Muscle of back (tissue), 13 donors: ENCODE measurements at places on chromosomes 3 and 15.
A peak's percentile ranks its signal among the peaks of the same experiment; 100 is the strongest.

- peak; percentile 71 for DNase-seq
These were observed 92.4 kb upstream of the WNT5A start for GRCh38 chr3:55579496-55579895.

GRCh38 chr15:94230883-94231722 is at the start of gene MCTP2:
Gene MCTP2 (plus strand): TSS chr15:94231561. CDS start chr15:94298266, 66,705 bp downstream.
- DNase-seq, result peak; percentile 81

DNA sequence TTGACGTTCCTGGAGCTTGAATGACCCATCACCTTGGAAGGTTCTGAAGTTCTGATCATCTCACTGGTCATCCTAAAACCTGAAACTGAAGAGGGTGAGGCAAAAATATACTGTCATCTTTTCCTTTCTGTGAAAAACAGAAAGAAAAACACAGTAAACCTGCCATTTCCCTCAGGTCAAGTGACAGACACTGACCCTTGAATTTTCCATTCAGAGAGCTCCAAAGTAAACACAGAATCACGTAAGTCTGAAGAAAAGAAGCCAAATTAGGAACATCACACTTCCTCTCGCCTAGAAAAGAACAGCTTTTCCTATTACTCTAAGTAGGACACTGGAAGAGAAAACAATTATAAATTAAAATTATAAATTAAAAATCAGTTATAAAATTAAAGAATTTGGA is 78.7 kb upstream of the TGFBR2 start:
- no peak for DNase-seq

DNA sequence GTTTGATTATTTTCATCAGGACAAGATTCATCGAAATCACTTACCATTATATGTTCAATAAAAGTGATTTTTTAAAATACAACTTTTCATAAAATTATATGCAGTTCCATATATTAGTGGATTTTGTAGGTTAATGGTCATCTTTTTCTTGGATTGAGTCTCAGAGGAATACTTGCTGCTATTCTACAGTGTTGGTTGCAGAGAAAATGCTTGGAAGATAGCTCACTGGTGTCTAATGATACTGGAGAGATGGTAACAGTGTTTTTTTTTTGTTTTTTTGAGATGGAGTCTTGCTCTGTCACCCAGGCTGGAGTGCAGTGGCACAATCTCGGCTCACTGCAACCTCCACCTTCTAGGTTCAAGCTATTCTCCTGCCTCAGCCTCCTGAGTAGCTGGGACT is 143.3 kb downstream of the TCF12 start:
- no peak for DNase-seq

DNA sequence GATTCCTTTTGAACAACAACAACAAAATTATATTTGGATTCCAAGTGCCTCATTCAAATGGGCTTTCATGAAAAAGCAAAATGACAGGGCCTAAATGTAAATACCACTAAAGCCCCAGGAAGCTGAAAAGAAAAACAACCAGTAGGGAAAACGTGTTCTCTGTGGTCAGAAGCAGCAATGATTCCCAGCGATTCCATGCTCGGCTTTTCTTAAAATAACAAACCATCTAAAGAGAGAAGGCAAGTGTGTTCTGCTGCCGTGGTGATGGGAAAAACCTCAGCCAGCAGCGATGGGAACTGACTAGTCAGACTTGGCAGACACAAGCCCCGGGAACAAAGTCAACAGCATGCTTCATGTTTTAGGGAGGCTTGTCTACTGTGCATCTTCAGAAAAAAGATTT is 153.6 kb downstream of the TNIK start:
- peak; percentile 88 for DNase-seq

DNA sequence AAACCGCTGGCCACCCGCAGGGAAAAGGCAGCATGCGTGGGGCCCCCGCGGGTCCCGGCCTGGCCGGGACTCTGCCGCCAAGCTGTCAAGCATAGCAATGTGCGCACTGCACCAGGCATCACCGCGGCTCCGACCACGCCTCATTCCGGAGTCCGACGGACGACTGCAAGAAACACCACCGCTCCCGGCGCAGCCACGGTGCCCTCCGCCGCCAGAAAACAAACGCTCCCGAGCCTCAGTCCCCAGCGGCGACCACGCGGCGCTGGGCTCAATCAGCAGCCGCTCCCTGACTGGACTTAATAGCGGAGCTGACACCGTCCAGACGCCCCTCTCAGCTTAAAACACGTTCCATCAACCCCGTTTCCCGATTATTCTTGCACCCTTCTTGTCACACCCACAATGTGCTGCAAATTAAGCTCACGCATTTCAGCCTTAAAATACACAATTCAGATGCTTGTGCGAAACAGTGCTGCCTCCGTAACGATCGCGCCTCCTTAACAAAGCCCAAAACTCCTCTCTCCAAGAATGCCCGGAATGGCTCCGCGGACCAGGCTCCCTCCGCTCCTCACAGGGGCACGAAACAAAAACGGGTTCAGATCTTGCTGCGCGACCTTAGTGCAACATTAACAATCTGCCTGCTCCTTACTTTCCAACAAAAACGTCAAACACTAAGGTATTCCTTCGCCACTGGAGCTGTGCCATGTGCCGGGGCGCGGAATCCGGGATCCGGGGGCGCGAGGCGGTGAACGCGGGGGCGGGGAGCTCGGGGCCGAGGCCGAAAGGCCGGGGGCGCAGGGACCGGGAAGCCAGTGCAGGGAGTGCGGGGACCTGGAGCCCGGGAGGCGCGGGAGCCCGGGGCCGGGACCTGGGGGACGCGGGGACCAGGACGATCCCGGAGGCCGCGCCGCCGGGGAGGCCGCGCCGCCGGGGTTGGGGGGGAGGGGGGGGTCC is 655 bp downstream of the CYFIP1 start:
- DNase-seq, result peak; percentile 78

DNA sequence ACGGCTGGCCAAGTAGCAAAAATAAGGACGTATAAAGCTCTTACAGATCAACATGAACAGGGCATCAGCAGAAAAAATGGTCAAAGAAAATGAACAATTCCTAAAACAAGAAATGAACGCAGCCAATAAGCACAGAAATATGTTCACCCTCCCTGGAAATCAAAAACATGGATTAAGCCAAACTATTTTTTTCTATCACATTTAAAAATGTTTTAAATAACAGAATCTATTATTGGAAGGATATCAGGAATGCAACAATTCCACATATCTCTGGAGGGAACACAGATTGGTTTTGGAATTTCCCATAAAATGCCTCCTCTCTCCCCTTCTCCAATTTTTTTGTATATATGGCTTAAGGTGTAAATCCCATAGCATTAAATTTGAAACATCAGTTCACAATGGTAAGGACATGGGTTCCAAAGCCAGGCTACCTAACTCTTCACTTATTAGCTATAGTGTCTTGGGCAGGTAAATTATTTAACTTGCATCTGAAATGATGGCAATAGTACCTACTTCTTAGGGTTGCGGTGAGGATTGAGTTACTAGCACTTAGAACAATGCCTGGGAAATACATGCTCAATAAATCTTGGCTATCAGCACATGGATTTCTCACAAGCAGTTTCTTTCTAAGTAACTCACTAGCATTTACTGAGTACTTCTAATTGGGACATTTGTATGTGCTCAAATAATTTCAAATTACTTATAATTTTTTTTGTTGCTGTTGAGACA is 10.1 kb downstream of the UACA start:
- DNase-seq, result no peak
